DMS79 treated with DMSO at 0.1 percent for 48 hours (cell line): ENCODE measurements at places on chromosomes 11 and 22.

GRCh38 chr11:94417386-94417987 lies 16.3 kb upstream of the GPR83 start:
- no peak for DNase-seq

DNA sequence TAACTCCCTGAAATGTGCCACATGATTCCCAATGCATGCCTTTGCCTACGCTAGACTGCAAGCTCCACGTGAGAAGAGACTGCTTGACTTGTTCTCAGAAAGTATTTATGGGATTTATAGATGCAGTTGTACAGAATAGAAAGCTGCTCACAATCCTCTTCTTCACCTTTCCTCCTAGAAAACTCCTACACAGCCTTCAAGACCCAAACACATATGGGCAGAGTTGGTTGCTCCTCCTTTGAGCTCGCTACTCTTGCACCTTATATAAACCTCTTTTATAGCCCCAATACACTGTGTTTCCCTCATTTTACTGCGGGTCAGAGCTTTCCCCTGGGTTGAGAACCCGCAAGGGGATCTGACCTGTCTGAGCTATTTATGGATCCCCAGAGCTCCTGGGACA lies 16.4 kb downstream of the C1QTNF6 start:
- DNase-seq: no peak

DNA sequence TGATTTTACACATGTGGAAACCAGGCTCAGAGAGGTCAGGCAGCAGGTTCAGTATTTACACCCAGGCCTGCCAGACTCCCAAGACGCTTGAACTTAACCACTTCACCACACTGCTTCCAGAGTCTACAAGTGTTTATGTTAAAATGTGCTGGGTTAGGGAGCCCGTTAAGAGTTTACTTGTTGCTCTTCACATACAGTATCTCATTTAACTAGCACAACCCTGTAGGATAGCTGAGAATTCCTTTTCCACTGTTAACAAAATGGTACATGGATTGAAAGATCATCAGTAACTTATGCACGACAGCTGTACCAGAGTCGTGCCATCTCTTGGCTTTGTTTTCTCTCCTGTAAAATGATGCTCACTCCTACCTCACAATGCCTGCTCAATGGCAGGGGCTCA lies 2.9 kb downstream of the SMCO4 start:
- peak; percentile 27 for DNase-seq

- no peak for DNase-seq
Observed at GRCh38 chr11:130215531-130216220, 56.1 kb downstream of the ST14 start.

DNA sequence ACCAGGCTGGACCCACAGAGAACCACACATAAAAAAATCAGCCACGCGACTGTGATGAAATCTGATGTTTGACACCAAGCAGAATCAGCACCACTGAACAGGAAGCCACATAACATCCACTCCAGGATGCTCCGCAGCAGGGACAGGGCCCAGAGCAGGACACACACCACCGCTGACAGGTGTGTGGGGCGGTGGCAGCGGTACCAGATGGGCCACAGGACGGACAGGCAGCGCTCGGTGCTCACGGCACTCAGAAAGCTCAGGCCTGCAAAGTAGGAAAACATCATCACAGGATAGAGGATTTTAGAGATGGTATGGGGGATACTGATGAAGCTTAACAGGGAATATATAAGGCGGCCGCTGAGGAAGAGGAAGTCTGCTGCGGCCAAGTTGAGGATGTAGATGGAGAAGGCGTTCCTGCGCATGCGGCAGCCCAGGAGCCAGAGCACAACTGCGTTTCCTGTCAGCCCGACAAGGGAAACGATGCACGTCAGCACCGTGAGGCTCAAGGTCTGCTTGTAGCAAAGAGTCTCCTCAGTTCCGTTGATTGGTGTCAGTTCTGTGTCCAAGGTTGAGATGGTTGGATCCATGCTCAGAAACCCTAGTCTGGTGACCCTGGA lies 4.9 kb downstream of the MRGPRX1 start:
- DNase-seq: no peak

- DNase-seq: no peak
Observed at GRCh38 chr11:126450198-126450597, 94.7 kb downstream of the ST3GAL4 start.

DNA sequence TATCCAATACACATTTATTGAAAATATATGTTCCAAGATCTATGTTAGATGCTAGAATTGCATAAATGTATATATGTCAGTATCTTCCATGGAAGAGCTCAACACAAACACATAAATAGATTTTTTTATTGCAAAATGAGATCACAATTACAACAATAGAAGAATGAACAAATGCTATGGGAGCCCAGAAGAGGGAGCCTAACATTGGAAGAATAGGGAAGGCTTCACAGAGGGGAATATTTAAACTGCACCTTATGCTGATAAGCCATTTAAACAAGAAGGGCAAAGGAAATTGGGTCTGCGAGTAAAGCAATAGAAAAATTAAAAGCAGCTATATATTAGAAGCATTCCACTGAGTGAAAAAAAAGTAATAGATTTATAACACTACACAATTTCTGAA lies 96.1 kb upstream of the LRRC55 start:
- no peak for DNase-seq

GRCh38 chr11:121473064-121473777 lies 20.5 kb upstream of the SORL1-AS1 start:
- DNase-seq: no peak

GRCh38 chr11:38131535-38131934 lies 1533.5 kb upstream of the RAG2 start:
- DNase-seq: no peak

GRCh38 chr11:61507962-61508861 lies at the start of gene LRRC10B:
Gene LRRC10B, plus strand, starts transcription at chr11:61508749. Its CDS starts 250 bp downstream, at chr11:61508999.
- peak; percentile 70 for DNase-seq

- DNase-seq: no peak
Observed at GRCh38 chr11:9943386-9944110, 279.7 kb downstream of the SWAP70 start.

- DNase-seq: no peak
Observed at GRCh38 chr22:48873191-48873520, 954.5 kb downstream of the BRD1 start.

DNA sequence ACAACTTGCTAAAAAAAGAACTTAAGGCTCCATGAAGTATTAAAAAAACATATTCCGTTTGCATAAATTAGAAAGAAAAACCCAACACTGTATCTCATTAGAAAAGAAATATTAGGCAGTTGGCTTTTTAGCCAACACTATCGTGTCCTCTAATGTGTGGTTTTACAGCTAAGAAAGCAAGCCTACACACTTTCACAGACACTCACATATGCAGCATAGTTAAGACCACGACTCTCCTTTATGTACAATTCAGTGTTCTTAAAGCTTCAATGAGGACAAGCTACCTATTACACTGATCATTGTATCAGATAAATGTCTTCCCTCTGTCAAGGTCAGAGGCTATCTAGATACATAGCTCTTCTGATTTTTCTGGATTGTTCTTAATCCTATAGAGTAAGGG lies 80.1 kb downstream of the PICALM start:
- DNase-seq: no peak

GRCh38 chr11:6755303-6755952 lies 16.3 kb downstream of the OR2AG2 start:
- no peak for DNase-seq

GRCh38 chr11:73982990-73983740 lies 522 bp upstream of the UCP2 start:
- DNase-seq: peak; percentile 97

DNA sequence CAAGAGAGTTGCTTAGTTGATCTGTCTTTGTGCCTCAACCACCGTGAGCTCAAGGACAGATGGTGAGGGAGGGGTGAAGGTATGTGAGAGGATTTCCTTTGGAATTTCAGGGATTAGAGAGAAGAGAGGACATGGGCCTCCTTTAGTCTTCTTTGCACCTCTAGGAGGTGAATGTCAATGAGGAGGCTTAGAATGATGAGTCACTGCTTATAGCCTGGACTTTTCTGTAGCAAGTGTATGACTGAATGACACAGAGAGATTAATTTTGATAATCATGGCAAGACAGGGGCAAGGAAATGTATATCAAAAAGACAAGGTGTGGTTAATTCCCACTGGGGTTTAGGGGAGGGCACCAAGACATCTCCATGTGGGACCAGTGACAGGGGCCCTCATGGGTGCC lies 947.3 kb upstream of the TENM4 start:
- no peak for DNase-seq

DNA sequence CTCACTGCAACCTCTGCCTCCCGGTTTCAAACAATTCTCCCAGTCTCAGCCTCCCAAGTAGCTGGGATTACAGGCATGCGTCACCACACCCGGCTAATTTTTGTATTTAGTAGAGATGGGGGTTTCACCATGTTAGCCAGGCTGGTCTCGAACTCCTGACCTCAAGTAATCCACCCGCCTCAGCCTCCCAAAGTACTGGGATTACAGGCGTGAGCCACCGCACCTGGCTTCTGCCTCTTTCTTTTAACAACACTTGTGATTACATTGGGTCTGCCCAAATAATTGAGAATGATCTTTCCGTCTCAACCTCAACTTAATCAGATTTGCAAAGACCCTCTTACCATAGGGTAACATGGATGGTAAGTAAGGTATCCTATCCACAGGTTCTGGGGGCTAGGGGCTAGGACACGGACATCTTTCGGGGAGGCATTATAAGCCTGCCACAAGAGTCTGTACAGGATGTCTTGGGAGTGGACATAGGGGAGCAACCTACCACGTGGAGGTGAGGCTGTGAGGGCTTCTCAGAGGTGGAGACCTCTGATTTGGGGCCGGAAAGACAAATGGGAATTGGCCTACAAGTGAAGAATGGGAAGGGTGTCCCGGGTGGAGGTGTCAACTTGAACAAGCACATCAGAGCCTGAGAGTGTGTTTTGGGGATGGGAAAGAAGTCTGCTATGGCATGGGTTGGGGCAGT lies 2.7 kb upstream of the CBX6 start:
- no peak for DNase-seq

GRCh38 chr11:12235947-12236743 lies 125.8 kb downstream of the MICAL2 start:
- DNase-seq: peak; percentile 57

DNA sequence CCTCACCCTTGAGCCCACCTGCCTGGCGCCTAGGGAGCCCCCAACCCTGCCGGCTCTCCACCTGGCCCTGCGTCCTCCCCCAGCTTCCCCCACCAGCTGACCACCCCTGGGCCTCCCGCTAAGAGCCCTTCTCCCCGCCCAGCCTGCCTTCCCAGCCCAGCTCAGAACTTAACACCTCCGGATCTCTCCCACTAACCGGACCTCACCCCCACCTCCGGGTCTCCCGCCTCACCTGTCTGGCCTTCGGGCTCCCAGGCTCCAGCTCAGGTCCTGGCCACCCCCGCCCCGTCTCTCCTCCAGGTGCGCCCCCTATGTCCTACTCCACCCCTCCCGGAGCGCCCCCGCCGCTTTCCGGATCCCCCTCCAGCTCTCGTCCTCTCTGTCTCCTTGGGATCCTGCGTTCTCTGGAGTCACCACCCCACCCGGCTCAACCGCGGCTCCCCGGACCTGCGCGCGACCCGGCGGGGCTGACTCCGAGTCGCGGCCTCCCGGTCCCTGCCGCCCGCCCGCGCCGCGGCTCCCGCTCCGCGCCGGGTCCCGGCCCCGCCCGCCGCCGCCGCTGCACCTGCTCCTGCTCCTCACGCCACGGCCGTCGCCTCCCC lies at the start of gene KCNJ11:
Gene KCNJ11, minus strand, starts transcription at position 51 of the 602 bp plus-strand sequence. CDS start 568 bp downstream, outside the sequence.
- peak; percentile 64 for DNase-seq

DNA sequence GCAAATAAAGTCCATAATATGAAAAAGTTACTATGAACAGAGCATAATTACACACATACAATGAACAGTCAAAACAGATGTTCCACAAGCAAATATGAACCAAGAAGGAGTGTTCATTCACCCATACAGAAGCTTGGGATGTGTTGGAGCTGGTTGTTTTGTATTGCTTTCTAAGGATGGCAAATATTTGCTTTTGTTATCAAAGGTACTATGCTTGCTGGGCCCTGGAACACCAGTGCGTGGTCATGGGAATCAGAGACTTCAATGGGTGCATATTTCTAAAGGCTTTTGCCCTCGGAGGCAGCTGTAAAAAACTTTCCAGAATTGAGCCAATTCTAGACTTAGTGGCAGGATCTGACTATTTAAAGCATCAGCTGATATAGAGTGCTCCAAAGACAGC lies 85.1 kb downstream of the BARX2 start:
- peak; percentile 20 for DNase-seq

GRCh38 chr11:124313849-124314248 lies at the start of gene OR8D1:
Gene OR8D1, minus strand, starts transcription at chr11:124313949. Its CDS starts 3,183 bp downstream, at chr11:124310766.
- no peak for DNase-seq

GRCh38 chr22:27492566-27493201 lies 308.9 kb downstream of the MN1 start:
- no peak for DNase-seq

- no peak for DNase-seq
Observed at GRCh38 chr22:20206709-20207215, 55.9 kb upstream of the CCDC188 start.

DNA sequence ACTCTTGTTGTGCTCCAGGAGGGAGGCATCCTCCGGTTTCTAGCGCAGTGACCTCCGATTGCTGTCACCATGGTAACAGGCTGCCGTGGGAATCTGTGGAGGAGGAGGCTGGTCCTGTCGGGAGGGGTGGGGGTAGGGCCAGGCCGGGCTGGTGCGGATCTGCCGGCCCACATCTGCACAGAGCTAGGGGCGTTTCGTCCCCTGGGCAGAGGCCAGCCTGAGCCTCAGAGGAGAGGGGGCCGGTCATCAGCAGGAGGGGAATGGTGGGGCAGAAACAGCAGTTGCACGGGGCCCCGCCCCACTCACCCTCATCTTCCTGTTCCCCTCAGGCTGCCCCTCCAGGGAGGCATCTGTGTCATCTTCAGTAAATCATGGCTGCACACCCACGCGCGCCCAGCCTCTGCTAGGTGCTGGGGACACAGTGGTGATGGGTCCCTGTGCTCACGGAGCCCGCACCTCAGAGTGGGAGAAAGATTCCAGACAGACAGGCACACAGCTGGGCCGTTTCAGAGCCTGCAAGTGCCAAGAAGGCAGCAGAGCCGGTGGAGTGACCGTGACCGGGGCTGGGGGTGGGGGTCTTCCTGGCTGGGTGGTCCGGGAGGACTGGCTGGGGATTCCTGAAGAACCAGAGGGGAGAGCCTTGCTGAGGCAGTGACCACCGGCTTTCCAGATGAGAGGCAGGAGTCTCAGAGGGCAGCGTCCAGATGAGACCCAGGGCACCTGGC lies 120.5 kb downstream of the CACNA1I start:
- no peak for DNase-seq

DNA sequence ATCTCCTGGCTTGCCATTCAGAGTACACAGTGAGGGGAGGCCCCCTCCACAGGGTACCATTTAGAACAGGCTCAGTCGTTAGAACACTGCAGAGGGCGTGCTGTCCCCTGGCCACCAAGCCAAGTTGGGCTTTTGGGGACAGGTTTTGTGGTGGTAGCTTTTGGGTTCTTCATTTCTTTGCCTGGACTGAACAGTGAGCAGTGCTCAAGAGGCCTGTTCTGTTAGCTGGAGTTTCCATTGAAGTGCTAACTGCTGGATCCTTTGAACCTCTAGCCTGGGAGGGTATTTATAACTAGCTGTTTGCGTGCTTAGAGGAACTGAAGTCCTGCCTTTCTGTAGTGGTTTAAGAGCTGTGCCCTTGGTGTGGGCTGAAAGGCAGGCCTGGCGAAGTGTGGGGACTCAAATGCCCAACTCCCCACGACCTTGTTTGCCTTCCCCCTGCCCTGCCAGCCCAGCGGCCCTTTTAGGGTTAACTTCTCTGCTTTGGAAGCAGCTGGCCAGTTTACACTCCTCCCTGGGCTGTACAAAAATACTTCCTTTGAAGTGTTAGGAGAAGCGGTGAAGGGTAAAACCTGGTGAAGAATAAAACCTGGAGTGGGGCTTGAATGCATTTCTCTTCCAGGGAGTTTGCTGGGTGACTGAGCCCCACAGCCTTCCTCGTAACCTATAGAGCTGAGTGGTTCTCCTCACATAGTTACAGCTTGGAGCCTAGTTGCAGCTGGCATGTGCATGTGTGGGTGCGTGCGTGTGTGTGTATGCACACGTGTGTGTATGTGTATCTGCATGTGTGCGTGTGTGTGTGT lies 34.6 kb downstream of the ZNRF3 start:
- DNase-seq: peak; percentile 79
